Stimulated activated naive CD4-positive, alpha-beta T cell treated with Interleukin-2 at 50 U/mL for 16 hours (primary cell): ENCODE measurements at places on chromosomes 3 and 15.
A peak's percentile ranks its signal among the peaks of the same experiment; 100 is the strongest.

- DNase-seq: no peak
Observed at GRCh38 chr15:99732751-99733267, 428 bp downstream of the LYSMD4 start.

GRCh38 chr3:134650431-134651346, at the start of gene KY:
Gene KY (minus strand): TSS chr3:134651022. CDS start chr3:134650960, 62 bp downstream.
- DNase-seq: no peak

GRCh38 chr15:100043068-100043641, 298.6 kb downstream of the ADAMTS17 start:
- DNase-seq: no peak

DNA sequence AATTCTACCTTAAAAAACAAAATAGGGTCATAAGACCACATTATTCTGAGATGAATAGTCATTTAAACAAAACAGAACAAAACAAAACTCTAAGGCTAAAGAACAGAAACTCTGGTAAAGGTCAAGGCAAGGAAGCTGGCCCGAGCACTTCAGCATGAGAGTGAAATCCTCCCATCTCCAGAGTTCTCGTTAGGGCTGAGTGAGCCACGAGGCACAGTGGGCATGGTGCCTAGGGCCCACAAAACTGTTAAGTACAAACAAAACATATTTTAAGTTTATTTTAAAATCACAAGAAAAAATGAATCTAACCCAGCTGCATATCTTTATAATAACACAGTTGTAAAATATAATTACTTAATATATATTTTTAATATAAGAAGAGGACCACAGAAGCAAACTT, 417.8 kb upstream of the GBE1 start:
- no peak for DNase-seq

DNA sequence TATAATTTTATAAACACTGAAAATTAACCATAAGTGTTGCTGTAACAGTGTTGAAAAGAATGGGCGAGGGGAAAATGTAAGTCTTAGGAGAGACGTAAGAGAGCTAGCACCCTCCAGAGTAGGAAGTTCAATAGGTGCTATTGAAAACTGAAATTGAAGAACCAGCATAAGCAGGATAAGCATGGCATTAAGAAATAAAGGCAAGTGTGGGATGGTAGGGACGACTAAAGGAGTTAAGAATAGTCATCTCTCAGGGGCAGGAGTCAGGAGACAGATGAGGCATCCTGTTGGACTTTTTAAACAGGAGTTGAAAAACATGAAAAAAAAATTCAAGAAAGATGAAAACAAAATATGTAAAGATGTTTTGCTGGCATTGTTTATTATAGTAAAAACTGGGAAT, 43.5 kb downstream of the ABHD2 start:
- DNase-seq: no peak

GRCh38 chr3:102006812-102007485, 157.6 kb downstream of the NFKBIZ start:
- no peak for DNase-seq

- DNase-seq: no peak
Observed at GRCh38 chr3:182005701-182006100, 294.0 kb downstream of the SOX2 start.

DNA sequence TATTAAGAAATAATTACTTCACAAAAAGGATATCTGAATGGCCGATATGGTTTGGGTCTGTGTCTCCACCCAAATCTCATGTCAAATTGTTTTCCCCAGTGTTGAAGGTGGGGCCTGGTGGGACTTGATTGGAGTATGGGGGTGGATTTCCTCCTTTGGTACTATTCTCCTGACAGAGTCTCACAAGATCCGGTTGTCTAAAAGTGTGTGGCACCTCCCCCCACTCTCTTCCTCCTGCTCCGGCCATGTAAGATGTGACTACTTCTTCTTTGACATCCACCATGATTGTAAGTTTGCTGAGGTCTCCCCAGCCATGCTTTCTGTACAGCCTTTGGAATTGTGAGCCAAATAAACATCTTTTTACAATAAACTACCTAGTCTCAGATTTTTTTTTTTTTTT, 34.5 kb downstream of the ZBTB11 start:
- DNase-seq: no peak

DNA sequence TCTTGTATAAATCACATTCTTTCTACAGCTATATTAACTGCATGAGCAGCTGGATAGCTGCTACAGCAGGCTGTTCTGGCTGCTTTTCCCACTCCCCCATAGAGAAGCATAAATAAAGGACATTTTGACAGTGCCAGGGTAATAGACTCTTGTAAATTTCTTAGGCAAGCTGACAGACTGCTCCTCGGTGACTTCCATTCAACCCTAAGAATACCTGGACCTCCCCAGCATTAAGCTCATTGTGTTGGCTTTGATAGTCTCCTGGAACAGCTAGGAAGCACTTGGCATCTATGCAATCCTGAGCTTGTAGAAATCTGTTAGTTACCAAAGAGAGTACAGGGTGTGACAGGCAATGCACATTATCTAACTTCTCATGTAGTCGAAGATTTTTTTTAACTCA, 475.4 kb downstream of the AGBL1 start:
- no peak for DNase-seq

DNA sequence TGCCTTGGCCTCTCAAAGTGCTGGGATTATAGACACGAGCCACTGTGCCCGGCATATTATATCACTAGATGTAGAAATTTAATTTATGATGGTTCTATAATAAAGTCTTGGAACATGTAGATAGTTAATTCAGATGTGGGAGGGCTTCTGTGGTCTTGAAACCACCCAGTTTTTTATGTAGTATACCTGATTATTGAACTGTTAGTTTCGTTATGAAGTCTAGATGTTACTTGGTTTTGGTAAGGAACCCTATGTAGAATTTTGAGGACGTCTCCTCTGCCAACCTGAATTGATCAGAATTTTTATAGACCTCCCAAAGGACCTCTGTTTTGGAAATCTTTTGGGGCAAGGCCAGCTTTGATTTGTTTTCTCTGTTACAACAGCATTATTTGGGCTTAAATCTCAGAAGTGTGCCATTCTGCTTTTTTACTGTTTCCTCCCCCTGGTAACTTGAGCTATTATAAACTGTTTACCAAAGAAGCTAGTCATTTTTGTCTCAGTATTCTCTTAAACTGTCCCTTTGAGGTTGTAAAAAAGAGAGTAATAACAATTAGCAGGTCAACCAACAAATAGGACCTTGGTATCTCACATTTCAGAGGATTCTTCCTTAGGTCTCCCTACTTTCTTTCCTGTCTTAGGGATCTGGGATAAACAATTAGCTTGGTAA, 20.8 kb downstream of the AKAP13 start:
- no peak for DNase-seq

DNA sequence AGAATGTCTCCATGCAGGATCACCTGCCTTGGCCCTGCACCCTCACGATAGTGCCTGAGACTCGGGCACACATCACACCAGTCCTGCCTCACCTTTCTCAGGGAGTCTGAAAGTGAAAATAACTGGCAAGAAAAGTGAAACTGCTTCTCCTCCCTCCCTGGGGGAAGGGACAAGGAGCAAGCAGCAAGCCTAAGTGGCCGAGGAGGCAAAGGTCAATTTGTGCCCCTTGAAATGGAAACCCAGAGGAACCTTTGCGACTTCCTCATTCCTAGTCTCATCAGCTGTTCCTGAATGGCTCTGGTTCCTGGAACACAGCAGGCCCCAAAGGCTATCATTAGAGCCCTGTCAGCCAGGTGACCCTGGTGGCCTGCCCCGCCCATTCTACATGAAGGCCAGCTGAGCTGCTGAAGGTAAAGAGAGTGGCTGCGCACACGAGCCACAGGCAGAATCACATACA, 28.0 kb upstream of the SLCO2A1 start:
- no peak for DNase-seq

GRCh38 chr3:146072824-146073223, 88.2 kb downstream of the PLOD2 start:
- DNase-seq: no peak

GRCh38 chr3:43852066-43852465, 161.3 kb downstream of the ABHD5 start:
- no peak for DNase-seq

DNA sequence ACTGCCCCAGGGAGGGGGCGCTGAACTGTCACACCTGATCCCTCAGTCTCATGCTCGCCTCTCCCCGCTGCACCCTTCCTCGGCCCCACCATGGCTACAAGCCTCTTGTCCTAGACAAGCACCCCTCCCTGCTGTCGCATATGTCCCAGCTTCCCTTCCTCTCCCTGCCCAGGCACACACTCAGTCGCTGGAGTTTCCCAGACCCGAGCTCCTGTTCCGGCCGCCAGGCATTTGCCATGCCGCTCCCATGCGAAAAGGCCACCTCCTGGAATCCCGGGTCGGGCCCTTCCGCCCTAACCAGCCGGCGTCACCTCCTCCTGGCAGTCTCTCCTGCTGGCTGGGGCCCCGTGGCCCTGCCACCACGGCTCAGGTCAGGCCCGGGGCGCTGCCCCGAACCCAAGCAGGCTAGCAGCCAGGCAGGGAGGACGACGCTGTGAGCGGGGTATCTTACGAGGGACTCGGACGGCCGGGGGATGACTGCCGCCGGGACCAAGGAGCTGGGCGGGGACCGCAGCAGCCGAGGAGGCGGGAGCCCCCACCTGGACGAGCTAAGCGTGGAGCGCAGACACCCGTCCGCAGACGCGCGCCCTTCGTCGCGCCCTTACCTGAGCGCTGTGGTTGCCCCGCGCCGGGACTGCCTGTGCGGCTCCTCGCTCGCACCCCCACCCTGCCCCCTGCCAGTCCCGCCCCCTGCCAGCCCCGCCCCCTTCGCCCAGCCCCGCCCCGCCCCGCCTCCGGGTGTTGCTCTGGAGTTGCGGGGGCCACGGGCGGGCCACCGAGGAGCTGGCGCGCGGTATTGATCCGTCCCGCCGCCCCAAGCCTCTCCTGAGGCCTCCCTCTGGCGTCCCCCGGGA, at the start of gene ALS2CL:
TSS of gene ALS2CL (minus strand) at position 642 of the 854 bp plus-strand sequence. CDS start 4,239 bp downstream, outside the sequence.
- DNase-seq: peak; percentile 73

- DNase-seq: no peak
Observed at GRCh38 chr3:160841455-160841854, 85.4 kb downstream of the PPM1L start.

DNA sequence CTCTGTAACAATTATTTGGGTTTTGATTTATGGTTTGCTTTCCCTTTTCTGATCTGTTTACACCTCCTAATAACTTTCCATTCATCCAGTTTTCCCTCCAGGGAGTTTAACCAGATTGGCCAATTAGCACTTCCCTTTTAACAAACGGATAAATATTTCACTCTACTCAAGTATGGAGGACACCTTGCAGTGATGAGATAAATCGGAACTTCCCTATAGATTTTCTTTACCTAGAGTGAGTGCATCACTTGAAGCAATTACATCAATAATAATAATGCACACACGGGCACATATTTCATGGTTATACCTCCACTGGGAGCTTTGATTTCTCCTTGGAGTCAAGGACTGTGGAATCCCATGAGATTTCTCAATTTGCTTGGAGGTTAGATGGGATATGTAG, 239.1 kb upstream of the CFAP20DC start:
- DNase-seq: no peak

DNA sequence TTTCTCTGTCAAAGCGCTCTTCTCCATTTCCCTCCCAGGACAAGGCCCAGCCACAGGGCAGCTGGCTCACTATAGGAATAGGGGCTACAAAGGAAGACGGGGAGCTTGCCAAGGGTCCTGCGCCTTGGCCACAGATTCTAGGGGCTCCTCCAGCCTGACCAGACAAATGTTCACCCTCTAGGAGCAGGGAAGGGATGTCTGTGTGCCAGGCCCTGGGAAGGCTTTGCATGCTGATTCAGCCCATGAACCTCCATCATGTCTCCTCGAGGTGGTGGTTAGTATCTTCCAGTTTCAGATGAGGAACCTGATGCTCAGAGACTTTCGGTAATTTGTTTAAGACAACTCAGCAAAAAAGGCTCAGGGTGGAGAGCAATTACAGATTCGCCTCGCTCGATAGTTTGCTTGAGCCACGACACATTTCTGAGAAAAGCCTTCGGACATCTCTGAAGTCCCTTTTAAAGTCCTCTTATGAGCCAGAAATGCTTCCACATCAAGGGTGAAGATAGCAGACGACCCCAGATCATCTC, 110.0 kb downstream of the XXYLT1 start:
- no peak for DNase-seq

- DNase-seq: no peak
Observed at GRCh38 chr15:59364248-59364647, 8.4 kb downstream of the MYO1E start.

DNA sequence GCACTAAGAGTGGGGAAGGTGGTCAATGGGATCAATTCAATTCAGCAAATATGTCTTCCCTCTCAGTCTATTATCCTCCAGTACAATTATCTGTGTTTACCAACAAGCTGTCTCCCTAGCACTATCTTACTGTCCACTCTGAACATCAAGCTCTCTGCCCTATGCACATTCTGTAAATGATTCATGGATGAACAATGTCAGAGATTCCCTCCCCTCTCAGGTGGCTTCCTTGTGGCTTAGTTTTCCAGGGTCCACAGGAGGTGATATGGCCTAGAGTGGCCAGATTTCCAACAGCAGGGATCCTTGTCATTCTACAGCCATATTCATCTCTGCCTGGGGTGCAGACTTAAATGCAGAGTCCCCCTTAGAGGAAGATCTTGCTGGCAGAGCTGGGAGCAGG, 225.1 kb downstream of the UACA start:
- DNase-seq: no peak

- DNase-seq: no peak
Observed at GRCh38 chr3:154247806-154248415, 76.4 kb downstream of the DHX36 start.

DNA sequence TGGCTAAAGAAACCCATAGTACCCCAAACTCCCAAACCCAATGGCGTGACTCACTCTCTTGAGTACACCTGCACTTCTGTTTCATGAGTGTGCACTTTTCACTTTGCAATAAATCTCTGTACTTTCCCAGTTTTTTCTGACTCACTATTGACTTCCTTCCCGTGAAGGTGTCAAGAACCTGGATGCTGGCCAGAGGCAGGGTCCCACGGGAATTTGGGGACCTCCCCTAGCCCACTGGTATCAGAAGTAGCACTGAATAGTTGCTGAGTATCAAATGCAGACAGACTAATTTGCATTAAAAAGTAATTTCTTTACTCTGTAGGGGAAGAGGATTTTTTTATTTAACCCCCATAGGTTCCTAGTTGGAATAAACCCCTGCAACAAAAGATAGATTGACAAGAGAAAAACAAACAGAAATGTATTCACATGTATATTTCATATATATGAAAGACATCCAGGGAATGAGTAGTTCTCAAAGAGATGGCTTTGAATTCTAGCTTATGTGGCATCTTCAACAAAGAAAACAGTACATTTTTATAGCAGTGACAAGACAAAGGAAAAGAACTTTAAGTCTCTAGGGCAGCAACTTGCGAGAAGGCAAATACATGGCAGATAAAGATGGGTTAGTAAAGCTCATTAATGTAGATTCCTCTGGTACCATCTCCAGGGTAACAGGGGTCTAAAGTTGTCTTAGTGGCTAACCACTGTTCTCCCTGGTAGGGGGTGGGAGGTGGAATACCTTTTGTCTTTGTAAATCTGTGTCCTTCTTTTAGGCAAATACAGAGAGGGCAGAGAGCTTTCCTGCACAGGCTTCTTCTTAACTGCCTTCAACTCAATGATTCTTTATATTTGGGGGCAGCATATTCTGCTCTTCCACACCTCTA, 385.5 kb upstream of the PDZRN3 start:
- no peak for DNase-seq

- DNase-seq: no peak
Observed at GRCh38 chr3:123126031-123126430, 59.2 kb downstream of the PDIA5 start.
